ENCODE measurements at places on chromosomes 1 and 21.
A peak's percentile ranks its signal among the peaks of the same experiment; 100 is the strongest.

DNA sequence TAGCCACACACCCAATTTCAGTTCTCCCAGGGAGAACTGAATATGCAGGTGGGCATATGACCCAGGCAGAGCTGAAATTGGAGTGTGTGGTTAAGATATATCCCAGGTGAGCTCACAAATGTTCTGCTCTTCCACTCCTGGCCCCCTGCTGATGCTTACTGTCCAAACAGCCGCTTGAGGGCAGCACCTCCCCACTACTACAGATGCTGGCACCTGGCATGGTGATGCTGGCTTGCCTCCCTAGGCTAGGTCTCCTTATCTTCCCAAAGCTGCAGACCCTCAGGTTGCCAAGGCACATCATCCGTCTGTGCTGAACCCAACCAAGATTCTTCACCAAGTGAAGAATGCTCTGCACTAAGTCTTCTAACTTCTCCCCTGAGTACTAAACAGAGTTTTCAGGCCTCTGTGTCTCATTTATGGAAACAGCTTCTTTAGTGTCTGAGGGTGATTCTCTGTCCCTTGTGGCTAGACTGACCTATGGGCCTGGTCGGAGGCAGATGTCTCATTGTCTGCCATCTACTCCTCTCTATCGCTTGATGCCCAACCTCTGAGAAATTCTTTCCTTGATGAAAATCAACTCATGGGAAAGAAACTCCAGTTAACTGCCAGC is 27.2 kb downstream of the XCL1 start:
- peak; percentile 56 for DNase-seq
- H3K4me1 ChIP-seq: no peaks in the 10 kb centered on the region
- no peak overlapping the region for H3K27ac ChIP-seq
- H3K36me3 ChIP-seq: no peaks in the 10 kb centered on the region
- no peak overlapping the region for H3K4me3 ChIP-seq
- H3K27me3 ChIP-seq: no peaks in the 10 kb centered on the region

GRCh38 chr1:95179205-95179986 is 54.6 kb upstream of the RWDD3 start:
- DNase-seq: no peak
- H3K27ac ChIP-seq: no peak overlapping the region
- no peak overlapping the region for H3K4me3 ChIP-seq
- no peaks in the 10 kb centered on the region for H3K36me3 ChIP-seq
- H3K4me1 ChIP-seq: no peaks in the 10 kb centered on the region
- no peaks in the 10 kb centered on the region for H3K27me3 ChIP-seq

- no peak overlapping the region for H3K4me3 ChIP-seq
- DNase-seq: no peak
- H3K36me3 ChIP-seq: no peaks in the 10 kb centered on the region
- H3K4me1 ChIP-seq: peaks cover 4% of the 10 kb centered on the region
- no peak overlapping the region for H3K27ac ChIP-seq
- H3K27me3 ChIP-seq: no peaks in the 10 kb centered on the region
Measured at GRCh38 chr1:236508593-236509027, 15.2 kb upstream of the LGALS8 start.

DNA sequence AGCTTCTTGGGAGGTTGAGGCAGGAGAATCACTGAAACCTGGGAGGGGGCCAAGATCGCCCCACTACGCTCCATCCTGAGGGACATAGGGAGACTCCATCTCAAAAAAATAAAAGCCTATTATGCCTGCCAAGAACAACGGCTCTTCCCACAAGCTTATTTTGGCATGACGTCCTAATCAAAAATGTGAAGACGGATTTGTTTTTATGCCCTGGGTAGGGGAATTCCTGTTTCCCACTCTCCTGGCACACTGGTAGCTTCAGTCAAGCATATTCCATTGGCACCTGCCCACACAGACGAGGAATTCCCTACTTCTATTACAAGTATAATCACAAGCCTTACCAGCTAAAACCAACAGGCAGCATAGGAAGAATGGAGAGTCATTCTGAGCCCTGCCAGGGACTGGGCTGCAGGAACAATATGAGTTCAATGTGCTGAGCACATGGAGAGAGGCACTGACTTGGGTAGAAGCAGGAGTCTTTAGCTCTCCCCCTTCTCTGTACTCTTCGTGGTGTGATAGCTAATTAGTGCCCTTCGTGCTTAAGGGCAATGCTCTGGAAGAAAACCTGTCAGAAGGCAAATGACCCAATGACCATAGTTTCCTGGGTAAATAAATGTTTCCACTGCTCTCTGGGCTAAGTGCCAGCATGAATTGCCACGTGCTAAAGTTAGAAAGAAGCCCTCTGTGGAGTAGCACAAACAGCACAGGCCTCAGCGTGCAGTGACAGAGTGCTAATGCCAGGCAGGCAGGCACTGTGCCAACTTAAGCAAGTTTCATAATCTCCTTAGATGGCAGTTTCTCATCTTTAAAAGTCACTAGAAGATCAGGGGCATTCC is 16.8 kb downstream of the TNFSF4 start:
- H3K4me3 ChIP-seq: no peak overlapping the region
- peak; percentile 40 for DNase-seq
- H3K36me3 ChIP-seq: no peaks in the 10 kb centered on the region
- H3K27me3 ChIP-seq: no peaks in the 10 kb centered on the region
- peak overlapping the region; percentile 49 for H3K27ac ChIP-seq
- peaks cover 22% of the 10 kb centered on the region for H3K4me1 ChIP-seq

- 0 out of 2 replicates have a peak, but pooled peaks cover 3% of the 10 kb centered on the region for H3K4me1 ChIP-seq
- H3K36me3 ChIP-seq: no peaks in the 10 kb centered on the region
- no peaks in the 10 kb centered on the region for H3K27me3 ChIP-seq
- DNase-seq: peak; percentile 70
- no peak overlapping the region for H3K4me3 ChIP-seq
Measured at GRCh38 chr1:207698822-207699483, 52.9 kb upstream of the CD46 start.

Data from HCT116 (cell line).